Globus pallidus (tissue), 1 donor: ENCODE measurements at places on chromosomes 12 and 14.

DNA sequence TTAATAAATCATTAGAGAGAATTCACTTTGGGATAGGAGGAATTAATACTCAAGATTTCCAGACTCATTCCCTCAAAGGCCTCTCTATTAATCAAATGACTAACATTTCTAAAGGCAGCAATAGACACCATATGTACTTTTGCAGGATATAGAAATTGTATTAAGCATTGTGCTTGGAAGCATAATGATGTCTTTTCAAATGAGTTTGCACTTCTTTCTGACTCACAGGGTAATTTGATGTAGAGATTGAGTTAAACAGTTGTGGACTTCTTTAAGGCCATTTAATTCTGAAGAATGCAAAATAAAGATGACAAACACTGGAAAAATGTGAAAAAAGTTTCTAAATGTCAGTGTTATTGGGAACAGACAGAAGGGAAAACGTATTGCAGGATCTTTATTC is 63.4 kb upstream of the CSRP2 start:
- DNase-seq = no peak

DNA sequence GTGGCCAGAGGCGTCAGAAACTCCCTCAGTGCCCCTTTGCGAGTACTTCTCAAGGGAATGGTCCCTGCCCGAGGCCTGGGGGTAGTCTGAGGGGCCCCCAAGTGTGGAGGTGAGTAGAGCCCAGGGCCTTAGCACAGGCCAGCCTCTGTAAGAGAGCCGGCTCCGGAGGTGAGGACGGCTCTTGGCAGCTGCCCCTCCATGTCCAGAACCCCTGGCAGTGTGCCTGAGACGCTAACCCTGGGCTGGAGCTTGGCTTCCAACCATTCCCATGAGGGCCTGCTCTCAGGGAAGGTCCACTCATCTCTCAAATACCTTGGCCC is 61.7 kb downstream of the PRMT8 start:
- DNase-seq = no peak

- DNase-seq = no peak
These were observed 1935.1 kb upstream of the FLRT2 start for GRCh38 chr14:83594874-83595273.

DNA sequence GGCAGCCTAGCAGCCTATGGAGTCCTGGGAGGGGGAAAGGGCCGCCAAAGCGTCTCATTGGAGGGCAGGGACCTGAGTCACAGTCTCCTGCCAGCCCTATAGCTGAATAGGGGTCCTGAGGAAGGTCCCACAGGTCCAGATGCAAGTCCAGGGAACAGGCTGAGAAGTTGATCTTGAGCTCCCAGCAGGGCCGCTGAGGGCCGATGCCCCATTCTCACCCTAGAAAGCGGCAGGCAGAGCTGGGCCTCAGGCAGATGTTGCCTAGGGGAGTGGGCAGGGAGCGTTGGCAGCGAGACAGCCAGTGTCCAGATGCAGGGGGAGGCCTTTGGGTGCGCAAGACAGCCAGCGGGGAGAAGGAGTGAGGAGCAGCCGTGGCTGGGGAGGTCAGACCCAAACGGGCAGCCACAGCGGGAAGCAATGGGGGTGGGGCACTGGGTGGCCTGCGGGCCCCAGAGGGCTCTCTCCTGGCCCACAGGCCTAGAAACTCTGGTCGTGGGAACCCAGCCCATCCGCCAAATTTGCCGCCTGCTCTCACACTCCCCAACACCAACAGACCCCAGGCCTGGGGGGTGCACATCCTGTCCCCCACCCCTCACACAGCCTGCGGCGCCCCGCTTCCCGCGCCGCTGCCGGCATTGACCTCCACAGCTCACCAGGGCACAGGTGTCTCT is 1.1 kb downstream of the HDAC7 start:
- no peak for DNase-seq

- DNase-seq = no peak
These were observed 84.2 kb upstream of the LRIG3 start for GRCh38 chr12:59004456-59004855.

GRCh38 chr12:95462551-95462950 is 11.4 kb upstream of the METAP2 start:
- DNase-seq = no peak

- no peak for DNase-seq
These were observed 86.2 kb downstream of the RIN3 start for GRCh38 chr14:92599811-92600210.

DNA sequence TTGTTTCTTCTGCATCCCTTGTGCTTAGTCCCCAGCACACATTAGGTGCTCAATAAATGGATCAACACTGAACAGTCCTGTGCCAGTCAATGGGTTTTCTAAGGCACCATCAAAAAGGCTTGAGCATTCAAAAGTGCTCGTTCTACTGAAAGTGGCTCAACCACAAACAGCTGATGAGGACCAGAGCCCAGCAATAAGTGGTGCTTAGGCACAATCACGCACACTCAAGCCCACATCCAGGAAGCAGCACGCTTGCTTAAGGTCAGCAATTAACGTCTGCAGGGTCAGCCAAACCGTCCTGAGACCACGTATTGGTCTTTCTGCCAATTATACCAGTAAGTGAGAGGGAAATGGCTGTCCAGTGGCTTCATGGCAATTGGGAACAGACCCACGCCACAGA is 56.5 kb downstream of the PRIMA1 start:
- DNase-seq = no peak
